ENCODE measurements at places on chromosomes 7 and 10.
A peak's percentile ranks its signal among the peaks of the same experiment; 100 is the strongest.

- no peak for DNase-seq
Measured at GRCh38 chr10:59008452-59008851, 168.0 kb upstream of the PHYHIPL start.

- no peak for DNase-seq
Measured at GRCh38 chr10:101851411-101852116, 8.0 kb upstream of the KCNIP2 start.

DNA sequence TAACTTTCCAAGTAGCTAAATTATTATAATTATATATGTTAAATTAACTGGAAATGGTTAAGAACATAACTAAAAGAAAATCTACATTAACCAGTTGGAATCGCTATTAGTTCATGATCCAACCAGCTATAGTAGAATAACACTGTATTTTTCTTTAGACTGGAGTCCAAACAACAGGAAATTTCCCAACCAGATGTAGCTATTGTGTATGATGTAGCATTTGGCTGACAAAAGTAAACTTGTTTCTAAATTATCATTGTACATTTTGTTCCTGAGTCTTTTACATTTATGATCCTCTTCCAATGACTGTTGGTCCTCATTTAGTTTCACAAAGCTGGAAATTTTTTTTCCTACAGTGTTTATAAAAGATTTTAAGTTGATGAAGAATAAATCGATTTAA lies 62.1 kb downstream of the PAPSS2 start:
- DNase-seq: no peak

- DNase-seq: no peak
Measured at GRCh38 chr10:19651549-19651948, 164.7 kb upstream of the PLXDC2 start.

GRCh38 chr10:130764651-130765050 lies 546.9 kb downstream of the TCERG1L start:
- DNase-seq: no peak

- peak; percentile 14 for DNase-seq
Measured at GRCh38 chr7:83032195-83032594, 130.5 kb downstream of the PCLO start.

GRCh38 chr10:28250782-28251181 lies 52.1 kb downstream of the MPP7 start:
- DNase-seq: no peak

DNA sequence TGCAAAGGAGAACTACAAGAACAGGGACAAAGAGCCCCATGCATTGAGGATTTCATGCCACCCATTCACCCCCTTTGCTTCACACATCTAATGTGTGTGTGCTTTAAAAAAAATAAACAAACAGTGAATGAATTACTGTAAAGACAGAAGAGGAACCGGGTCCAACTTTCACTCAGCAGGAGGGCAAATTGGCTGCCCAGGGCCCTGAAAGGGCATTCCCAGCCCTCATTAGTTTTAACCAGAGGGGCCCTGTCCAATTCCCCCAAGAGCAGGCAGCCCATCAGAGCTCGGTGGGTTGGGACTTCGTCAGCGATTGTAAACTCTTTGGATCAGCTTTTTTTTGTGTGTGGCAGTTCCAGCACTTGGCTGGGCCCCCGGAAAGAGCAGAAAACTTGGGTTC lies 73.6 kb upstream of the PDZD8 start:
- DNase-seq: no peak

GRCh38 chr7:1386623-1387220 lies 72.5 kb downstream of the MICALL2 start:
- DNase-seq: peak; percentile 70
